Glutamatergic neuron (in vitro differentiated cells): ENCODE measurements at places on chromosomes 2 and 18.

DNA sequence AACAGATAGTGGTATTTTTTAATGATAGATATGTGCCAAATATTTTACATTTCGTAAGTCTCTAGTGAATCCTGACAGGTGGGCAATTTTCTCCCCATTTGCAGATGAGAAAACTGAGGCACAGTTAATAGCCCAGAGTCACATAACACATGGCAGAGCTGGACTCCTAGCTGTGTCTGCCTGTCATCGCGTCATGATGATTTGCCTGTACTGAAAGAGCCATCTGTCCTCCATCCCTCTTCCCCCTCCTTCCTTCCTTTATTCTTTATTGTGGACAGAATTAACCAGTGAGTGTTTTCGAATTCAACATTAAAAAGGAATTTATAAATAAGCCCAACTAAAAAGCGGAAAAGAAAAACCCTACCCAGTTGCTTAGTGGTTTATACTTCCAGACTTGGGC, 3.2 kb downstream of the DNAJB2 start:
- no peak for DNase-seq

- no peak for DNase-seq
Observed at GRCh38 chr2:128797937-128798336, 479.3 kb upstream of the HS6ST1 start.

DNA sequence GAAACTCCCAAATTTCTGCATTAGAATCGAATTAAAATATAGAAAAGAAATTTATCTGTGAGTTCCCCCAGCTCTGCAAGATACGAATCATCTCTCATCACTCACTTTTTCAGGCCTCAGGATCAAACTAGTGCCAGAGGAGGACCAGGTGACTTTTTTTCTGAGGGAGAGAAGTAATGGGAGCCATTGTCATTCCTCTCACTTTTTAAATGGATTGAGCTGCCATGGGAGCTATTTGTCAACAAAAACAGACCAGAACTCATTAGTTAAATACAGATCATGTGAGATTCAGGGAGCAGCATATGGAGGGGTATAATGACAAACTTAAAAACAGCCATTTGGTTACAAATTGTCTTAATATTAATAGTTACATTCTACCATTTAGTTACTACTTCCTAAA, 594.4 kb downstream of the DPP10 start:
- no peak for DNase-seq

DNA sequence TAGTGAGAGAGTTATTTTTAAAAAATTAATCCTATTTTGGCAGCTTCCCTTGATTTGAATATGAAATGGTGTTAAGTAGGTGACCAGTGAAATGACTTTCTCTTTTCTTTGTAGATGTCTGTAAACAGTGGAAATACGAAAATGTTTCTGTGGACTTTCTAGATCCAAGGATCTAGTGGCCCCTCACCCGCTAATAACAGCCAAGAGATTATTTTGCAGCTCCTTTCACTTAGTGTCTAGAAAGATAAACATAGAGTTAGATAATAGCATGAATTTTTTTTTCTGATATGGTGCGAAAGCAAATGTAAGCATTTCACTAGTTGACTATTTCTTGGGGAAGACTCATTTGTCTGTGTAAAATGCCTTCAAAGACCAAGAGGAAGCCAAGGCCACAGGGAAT, 57.7 kb downstream of the ARHGAP15 start:
- DNase-seq, result no peak

DNA sequence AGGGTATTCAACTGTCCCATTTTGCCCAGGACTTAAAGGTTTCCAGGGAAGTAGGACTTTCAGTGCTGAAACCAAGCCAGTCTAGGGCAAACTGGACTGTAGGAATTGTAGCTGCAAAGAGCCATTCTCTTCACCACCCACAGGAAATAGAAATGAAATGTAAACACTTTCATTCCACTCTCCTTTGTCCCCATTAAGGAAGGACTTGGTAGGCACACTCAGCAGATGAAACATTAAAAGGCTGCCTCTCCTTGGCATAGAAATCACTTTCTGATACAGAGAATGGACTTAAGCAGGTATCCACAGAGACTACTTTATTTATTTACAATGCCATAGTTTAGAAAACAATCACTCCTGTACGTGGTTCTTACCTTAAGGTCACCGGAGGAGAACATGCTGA, 102.9 kb upstream of the CCDC195 start:
- no peak for DNase-seq

GRCh38 chr18:69097349-69097748, 299.5 kb downstream of the CCDC102B start:
- DNase-seq, result no peak

DNA sequence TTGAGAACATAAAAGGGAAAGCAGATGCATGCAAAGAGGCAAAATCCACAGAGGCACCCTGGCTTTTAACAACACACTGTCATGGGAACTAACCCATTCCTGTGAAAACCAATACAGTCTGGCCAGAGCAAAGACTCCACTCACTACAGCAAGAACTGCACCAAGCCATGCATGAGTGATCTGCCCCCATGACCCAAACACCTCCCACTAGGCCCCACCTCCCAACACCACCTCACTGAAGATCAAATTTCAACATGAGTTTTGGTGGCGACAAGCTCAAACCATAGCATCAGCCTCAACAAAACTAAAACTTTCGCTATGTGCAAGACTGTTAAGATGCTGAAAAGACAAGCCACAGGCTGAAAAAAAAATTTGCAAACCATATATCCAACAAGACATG, 162.8 kb downstream of the SMAD2 start:
- no peak for DNase-seq

DNA sequence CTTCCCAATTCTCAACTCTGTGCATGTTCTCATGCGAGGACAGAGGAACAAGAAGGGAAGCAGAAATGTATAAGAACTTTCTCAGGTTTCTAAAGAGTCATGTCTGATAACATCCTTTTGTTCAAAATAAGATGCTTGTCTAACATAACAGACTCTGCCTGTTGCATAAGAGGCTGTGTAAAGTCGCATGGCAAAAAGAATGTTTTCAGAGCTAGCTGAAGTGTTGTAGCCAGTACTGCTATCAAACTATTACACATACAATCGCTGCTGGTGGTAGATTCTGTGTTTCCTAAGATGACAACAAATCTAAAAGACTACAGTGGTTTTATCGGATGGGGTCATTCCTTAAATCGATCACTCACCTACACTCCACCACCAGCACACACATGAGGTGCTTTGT, 487.5 kb downstream of the IRS1 start:
- DNase-seq, result no peak

- DNase-seq, result no peak
Observed at GRCh38 chr18:13260197-13260934, 41.8 kb downstream of the LDLRAD4 start.

DNA sequence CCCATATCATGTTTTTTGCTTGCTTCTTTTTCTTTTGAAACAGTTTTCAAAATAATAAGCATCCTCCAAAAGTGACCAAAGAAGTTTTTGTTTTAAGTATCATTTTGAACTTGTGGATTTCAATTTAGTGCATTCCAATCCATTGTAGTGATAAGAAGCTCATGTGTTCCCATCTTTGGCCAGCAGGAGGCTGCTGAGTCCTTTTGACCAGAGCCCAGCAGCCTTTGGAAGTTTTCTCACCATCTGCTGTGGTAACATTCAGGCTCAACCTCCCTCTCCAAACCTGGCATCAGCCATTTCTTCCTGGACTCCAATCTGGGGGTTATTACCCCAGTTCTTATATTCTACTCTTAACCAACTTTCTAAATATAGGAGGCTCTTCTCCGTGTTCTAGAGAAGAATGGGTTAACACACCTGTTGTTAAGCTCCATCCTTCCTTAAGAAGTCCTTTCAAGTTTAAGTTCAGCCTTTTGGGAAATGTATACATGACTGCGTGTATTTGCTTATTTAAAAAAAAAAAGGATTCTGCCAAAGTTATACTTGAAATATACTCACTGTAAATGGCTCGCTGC, 39.0 kb upstream of the MAL start:
- DNase-seq, result peak; percentile 71

- no peak for DNase-seq
Observed at GRCh38 chr18:47531717-47532116, 280.3 kb upstream of the SKOR2 start.

DNA sequence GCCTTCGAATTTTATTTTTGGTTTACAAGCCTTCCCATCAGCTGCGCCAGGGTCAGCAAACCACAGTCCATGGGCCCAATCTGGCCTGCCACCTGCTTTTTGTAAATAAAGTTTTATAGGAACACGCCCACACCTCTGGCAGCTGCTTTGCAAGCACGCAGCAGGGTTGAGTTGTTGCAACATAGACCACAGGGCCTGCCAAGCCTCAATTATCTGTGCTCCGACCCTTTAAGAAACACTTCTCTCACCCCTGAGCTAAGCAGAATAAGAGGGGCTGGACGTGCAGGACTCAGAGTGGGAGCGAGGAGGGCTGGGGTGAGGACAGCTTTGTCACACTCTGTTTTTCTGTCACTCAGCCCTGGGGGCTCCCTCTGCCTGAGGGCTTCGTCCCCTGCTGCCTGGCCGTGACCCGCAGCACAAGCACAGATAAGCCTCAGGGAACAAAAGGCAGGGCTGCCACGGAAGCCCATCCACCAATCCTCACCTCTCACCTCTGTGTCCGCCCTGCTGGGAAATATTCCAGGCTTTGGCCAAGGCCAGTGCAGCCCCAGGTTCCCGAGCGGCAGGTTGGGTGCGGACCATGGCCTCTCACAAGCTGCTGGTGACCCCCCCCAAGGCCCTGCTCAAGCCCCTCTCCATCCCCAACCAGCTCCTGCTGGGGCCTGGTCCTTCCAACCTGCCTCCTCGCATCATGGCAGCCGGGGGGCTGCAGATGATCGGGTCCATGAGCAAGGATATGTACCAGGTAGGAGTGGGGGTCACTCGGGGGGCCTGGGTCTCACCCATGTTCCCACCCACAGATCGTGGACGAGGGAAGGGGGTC, at the start of gene AGXT:
AGXT (plus strand) TSS at position 539 of the 823 bp plus-strand sequence; CDS start at position 581, 42 bp downstream.
- no peak for DNase-seq

GRCh38 chr2:232539298-232540231, at the start of gene CHRNG:
CHRNG (plus strand) TSS chr2:232539692; CDS start chr2:232539748, 56 bp downstream.
- no peak for DNase-seq
